ENCODE measurements at places on chromosomes 12 and 14.

- DNase-seq, result no peak
Observed at GRCh38 chr12:94553130-94553519, 93.5 kb upstream of the CEP83 start.

DNA sequence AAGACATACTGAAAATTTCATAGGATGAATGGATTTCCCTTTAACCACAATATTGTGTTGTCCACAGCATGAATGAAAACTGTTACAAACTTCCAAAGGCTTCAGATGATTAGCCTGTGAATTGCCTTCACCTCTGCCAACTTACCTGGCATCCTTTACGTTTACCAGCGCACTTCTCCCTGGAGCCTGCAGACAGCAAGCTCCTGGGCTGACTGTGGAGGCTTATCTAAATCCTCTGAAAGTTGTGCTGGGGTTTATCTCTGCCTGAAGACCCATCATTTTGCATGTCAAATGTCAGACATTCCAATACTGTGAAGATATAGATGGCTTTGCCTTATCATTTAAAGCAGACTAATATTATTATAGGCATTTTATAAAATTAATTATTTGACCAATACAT lies 403.0 kb downstream of the SYT1 start:
- DNase-seq, result no peak

DNA sequence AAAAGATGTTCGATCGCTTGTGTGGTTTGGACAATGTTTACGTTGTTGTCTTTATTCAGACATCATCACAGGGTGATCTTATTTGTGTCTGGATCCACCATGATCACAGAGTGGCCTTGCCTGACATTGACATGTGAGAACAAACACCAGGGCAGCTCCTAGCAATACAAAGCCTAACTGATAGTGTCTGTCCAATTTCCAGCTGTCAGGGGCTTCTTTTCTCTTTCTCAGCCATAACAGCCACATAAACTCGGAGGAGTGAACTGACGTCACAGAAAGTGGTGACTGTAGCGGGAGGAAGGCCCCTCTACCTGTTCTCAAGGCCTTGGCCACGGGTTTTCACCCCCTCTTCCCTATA lies 5.8 kb upstream of the SLC6A13 start:
- DNase-seq, result no peak

DNA sequence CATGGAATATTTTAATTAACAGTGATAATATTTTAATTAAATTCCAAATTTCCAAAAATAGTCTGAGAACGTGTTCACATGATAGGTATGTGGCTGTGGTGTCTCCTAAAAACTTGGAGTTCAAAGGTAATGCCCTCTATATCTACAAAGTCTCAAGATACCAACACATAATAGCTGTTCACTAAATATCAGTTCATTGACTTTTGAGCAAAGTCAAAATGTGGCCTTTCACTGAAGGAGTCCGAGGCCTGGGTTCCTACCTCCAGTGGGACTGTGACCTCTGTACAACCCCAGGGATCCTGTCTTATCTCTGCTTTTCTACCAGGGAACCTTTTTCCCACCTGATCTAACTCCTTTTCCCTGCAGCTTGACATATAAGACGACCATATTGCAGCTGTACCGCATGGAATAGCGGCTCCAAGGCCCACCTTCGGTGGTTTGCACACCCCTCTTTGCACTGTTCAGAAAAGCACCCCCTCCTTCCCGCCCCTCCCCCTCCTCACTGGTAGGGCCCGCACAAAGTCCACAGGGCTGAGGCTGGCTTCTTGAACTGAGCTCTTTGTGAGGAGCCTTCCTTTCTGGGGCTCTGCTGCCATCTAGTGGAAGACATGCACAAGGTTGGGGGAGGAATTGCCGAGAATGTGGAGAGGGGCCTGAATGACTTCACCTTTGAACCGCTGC lies 3.1 kb downstream of the CCND2 start:
- DNase-seq, result peak; percentile 78

Data from hematopoietic multipotent progenitor cell (in vitro differentiated cells).